Hematopoietic multipotent progenitor cell treated with erythropoietin and hydrocortisone succinate and interleukin-3 and kit ligand, for 15 days (in vitro differentiated cells): ENCODE measurements at places on chromosomes 1 and 21.

- no peak for DNase-seq
Measured at GRCh38 chr1:186653312-186653711, 26.9 kb downstream of the PTGS2 start.

- DNase-seq: no peak
Measured at GRCh38 chr1:17624611-17625233, 85.2 kb downstream of the ARHGEF10L start.

DNA sequence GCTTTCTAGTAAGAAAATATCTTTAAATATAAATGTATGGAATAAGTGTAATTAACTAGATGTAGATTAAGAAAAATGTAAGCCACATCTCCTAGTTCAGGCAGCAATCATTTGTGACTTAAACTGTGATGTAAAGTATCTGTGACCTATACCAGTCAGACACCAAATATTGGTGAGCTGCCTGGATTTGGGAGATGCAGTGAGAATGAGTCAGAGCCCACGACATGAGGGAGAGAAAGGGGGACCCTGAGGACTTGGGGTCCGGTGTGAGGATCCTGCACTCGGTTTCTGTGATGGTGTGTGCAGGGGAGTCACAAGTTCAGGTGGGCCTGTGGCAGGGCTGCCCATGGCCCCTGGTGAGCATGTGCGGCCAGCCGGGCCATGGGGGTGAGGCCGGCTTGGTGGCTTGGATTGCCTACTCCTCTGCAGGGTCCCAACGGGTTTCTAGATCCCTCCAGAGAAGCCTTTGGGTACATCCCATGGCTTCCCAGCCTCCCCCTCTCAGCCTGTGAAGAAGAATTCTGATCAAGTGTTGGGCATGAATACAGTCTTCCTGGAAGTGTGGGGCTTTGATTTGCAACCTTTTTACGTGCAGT is 19.0 kb upstream of the ABCG1 start:
- DNase-seq: no peak

DNA sequence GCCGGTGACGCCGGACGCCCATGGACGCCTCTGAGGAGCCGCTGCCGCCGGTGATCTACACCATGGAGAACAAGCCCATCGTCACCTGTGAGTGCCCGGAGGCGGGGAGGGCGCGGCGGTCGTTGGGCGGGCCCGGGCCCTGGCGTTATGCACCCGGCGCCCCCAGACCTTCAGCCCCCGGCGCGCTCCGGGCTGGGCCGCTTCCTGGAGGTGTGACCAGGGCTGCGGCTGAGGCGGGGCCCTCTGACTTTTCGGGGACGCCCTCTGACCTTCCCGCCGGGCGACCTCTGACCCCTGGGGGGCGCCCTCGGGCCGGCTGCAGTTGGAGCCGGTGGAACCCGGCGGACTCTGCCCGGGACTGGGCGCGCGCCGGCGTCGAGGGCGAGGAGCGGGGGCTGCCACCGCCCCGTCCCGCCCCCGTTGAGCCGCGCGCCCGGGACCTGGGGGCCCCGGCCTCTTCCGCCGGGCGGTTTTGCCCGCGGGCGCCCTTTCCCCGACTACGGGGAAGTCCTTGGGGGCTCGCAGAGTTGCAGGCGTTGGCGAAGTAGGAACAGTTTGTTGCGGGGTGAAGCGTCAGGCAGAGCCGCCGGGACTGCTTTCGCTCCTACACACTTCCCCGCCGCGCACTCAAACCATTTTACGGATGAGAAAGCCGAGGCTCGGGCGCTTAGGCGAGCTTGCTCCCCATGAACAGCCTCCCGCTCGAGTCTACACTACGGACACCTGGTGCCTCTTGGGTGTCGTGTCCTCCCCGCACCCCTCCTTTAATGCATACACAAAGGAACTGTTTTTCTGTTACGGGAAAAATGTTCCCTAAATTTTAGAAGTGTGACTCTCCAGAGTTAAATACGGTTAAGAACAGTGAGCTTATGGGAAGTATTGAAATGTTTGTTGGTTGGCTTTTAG is 618 bp downstream of the TRAPPC10 start:
- peak; percentile 80 for DNase-seq

GRCh38 chr21:31273278-31273677 is 70.8 kb downstream of the TIAM1 start:
- no peak for DNase-seq

DNA sequence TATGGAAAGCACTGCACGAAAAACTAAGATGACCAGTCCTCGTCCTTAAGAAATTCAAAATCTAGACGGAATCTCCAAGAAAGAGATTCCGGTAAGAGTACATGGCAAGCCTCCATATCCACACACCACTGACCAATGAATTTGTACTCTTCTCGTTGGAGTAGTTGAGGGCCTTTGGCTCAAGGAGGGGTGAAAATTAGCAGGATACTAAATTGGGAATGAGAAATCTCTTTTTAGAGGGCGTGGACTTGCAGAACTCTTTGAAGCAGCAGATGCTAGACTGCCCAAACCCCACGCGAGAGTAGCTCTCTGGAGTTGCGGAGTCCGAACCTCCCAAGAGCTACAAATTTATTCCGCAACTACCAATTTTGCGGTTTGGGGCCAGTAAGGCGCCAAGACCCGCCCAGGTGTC is 872 bp upstream of the PPP2R5A start:
- DNase-seq: no peak

- no peak for DNase-seq
Measured at GRCh38 chr1:11499601-11500331, 20.8 kb downstream of the DISP3 start.

DNA sequence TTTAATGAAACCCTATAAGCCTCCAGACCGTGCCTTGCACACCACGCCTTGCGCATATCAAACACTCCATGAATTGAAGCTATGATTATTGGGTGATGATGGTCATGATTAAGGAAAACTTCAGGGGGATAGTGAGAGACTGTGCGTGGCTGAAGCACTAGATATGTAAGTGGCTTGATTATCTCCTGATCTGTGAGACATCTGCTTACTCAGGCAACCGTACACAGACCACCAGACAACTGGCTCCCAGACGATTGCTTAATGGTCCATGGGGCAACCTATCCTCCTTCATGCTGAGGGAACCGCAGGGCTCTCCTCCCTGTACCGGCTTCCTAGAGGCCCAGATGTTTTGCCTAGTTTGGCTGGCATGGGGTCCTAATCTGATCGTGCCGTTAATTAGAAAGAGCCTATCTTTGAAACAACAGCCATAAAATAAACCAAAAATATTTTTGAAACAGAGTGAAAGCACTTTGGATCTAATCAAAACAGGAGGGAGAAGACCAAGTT is 51.6 kb downstream of the IRF2BP2 start:
- DNase-seq: peak; percentile 39

- no peak for DNase-seq
Measured at GRCh38 chr1:38139738-38140487, 93.3 kb upstream of the POU3F1 start.

- DNase-seq: no peak
Measured at GRCh38 chr1:75671708-75672107, 52.8 kb upstream of the ACADM start.

- no peak for DNase-seq
Measured at GRCh38 chr1:51958824-51959223, 31.7 kb downstream of the RAB3B start.

GRCh38 chr1:25875856-25876692 is 566 bp upstream of the PAQR7 start:
- DNase-seq: no peak

GRCh38 chr1:5996641-5997270 is 4.5 kb upstream of the NPHP4 start:
- DNase-seq: no peak

DNA sequence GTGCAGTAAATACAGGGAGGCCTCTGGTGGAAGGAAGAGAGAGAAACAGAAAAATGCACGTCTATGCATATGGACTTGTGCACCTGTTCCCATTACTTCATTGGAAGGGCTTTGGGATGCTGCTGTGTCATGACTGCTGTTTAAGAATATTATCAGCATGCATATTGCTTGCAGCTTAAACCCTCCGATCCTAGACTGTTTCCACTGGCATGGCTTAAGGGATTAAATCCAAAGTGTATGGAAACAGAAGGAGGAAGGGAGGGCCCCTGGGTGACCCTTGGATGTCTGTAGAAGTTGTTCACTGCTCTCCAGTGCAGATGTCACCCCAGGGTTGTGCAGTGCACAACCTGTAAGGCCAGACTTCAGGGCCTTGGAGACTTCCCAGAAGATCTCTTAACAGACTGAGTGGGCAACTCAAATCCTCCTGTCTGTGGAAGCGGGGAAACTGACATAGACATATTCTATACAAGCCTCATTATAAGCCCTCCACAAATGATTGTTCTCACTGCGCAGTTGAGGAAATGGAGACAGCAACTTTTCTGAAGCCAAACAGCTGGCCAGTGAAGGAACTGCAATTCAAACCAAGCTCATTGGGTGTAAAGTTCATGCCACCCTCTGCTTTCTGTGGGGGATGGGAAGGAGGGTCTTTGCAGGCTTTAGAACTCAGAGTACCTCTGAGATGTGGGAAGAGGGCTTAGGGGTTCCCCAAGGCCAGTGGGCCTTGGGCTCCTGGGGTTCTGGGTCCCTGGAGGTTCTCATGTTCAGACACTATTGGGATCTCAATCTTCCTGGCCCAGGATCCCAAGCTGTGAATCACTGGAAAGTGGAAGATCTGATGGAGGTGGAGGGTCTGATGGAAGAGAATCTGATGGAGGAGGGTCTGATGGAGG is 73.8 kb downstream of the UMODL1 start:
- DNase-seq: no peak
